T-cell (primary cell): ENCODE measurements at places on chromosomes 12 and 14. TPM values are rescaled to one million over a fixed set of nuclear protein-coding genes. Genes with fewer than 3 reads are reported as not detected.

SERPINA10 gene
- total RNA-seq = 0.15 TPM

GLIPR1L1 gene
- total RNA-seq = not detected

ARHGAP9 gene
- 413 TPM for total RNA-seq

GALNT9 gene
- 0.72 TPM for total RNA-seq

DNA sequence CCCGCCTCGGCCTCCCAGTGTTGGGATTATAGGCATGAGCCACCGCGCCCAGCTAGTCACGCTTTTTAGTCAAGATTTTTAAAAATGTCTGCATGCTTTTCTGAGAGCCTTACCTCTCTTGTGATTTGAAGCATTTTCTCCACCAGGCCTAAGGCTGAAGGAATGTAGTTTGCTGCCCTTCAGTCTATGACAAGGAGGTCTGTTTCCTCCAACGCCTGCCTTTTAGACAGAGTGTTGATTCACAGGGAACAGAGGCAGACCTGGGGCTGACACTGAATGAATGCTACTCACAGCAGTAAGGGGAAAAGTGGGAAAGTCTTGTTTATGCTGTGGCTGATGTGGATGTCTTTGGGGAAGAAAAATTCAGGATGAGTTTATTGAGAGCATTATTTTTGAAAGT, 27.2 kb upstream of the MDM2 start:
- no peak overlapping the region for H3K4me3 ChIP-seq
- H3K27ac ChIP-seq = no peak overlapping the region
- DNase-seq = no peak
- no peaks in the 10 kb centered on the region for H3K27me3 ChIP-seq
- no peaks in the 10 kb centered on the region for H3K4me1 ChIP-seq

DNA sequence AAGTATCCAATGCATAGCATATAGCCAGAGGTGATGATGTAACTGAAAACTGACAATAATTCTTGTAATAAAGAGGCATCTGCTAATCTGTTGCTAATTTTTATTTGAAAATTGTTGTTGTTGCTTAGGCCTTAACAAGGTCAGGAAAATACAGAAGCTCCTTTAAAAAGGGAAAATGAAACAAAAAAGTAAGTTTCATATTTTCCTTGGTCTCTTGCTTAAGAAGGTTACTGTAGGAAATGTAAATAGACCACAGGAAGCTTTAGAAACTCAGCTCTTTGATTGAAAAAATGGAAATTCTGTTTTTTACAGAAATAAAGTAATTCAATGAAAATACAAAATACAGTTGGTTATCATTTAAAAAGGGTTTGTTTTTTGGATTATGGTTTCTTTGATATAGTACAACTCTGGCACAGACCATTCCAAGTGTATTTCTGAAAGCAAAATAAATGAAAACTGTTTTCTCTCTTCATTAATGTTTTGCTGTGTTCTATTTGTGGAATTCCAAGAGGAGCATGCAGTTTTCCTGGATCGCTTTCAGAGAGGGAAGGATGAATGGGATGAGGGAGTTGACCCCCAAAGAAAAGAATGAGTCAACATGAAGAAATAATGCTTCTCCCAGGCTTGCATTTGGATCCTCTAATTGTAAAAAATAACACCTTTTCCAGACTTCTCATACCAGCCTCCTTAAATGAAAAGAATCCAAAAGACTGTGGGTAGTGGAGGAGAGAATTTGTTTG, 398.0 kb upstream of the FAR2 start:
- H3K4me1 ChIP-seq = no peaks in the 10 kb centered on the region
- no peak overlapping the region for H3K27ac ChIP-seq
- H3K4me3 ChIP-seq = no peak overlapping the region
- no peak for DNase-seq
- H3K36me3 ChIP-seq = no peaks in the 10 kb centered on the region

DNA sequence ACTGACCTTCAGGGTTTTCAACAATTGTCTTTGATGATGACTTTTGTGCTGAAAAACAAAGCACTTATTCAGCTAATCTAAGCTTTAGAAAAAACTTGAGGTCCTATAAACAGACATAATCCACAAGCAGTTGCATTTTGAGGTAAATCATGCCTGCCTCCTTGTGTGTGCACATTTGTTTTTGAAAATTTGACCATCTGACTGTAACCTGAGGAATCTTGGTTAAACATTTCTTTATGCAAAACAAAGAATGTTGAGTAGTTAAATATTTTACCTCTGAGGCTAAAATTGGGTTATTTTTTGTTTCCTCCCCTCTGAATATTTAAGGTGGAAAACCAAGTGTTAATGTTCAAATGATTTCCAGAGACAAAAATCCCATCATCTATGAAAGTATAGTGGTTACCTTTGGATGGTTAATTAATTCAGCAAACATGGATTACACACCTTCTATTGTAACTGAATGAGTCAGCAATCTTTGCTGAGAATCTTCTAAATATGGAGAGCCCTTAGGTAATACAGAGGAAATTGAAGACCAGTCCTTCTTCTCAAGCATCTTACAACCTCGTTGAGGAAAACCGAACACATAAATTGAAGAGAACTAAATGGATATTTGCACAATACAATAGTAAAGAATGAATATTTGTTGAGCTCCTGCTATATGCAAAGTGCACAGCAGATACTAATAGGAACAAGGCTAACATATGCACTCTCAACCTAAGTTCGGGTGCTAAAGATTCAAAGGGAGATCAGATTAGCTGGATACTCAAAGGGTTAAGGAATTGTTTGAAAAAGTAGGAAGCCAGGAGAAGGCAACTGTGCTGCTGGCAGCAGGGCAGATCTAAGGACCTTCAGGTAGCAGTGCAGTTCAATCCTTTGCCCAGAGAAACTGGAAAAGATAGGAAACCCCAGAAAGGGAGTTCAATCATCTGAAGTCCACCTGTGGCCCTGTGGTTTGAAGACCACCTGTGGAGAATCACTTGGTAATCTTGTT, 115.2 kb downstream of the BMP4 start:
- no peak overlapping the region for H3K27ac ChIP-seq
- DNase-seq = no peak
- H3K4me3 ChIP-seq = no peak overlapping the region
- no peaks in the 10 kb centered on the region for H3K4me1 ChIP-seq

DNA sequence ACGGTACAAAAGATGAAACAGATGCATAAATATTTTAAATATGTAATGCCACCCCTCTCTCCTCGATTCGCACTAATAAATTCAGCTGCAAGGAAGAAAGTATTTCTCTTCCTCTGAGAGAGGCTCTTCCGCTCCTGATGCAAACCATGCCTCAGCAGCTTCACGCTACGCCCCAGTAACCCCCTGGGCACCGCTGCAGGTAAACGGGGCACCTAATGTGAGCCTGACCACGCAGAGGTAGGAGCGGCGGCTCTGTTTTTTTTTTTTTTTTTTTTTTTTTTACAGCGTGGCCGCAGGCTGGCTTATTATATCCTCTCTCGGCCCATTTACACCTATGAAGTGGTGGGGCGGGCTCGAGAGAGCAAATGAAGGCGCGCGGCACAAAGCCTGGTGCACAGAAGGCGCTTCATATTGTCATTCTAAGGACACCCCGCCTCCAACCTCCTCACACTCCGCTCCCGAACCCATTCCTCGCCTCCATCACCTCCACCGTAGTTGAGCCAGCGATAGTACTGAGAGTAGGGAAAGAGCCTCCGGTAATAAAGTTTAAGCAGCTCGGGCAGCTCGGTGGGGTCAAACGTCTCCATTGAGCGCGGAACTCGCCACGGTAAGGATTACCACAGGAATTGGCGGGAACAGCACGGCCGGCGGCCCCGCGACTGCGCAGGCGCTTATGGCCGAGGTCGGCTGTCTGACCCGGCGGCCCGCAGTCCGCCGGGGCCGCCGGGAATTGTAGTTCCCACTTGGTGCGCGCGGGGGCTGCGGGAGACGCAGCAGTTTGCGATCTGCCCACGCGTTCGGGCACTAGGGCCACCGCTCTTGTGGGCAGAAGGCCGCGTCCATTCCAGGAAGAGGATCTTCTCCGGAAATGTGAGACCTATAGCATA, at the start of gene PRIM1:
Gene PRIM1, minus strand, starts transcription at position 612 of the 887 bp plus-strand sequence. Its CDS starts 25 bp downstream, at position 587.
- H3K4me3 ChIP-seq = peak within 1 kb of the TSS; percentile 91
- peak; percentile 66 for DNase-seq
- peaks cover 11% of the 10 kb centered on the region for H3K4me1 ChIP-seq
- H3K27ac ChIP-seq = peak within 1 kb of the TSS; percentile 72

GRCh38 chr12:2276288-2277033, 223.7 kb downstream of the CACNA1C start:
- H3K27me3 ChIP-seq = no peaks in the 10 kb centered on the region
- no peak overlapping the region for H3K27ac ChIP-seq
- DNase-seq = no peak
- H3K4me1 ChIP-seq = no peaks in the 10 kb centered on the region
- H3K4me3 ChIP-seq = no peak overlapping the region
- no peaks in the 10 kb centered on the region for H3K36me3 ChIP-seq

DNA sequence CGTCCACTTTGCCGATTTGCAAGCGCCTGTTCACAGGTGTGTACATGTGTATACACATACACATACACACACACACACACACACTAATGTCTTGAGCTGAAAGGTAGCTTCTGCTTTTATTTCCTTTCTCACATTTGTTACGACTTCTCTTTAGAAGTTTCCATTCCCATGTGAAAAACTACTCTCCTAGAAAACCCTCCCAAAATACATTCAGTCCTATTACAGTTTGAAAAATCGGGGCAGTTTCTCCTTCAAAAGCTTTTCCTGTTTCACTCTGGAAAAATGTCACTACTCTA, 3.9 kb downstream of the BLTP3B start:
- no peaks in the 10 kb centered on the region for H3K27me3 ChIP-seq
- DNase-seq = no peak
- H3K4me1 ChIP-seq = peaks cover 6% of the 10 kb centered on the region

DNA sequence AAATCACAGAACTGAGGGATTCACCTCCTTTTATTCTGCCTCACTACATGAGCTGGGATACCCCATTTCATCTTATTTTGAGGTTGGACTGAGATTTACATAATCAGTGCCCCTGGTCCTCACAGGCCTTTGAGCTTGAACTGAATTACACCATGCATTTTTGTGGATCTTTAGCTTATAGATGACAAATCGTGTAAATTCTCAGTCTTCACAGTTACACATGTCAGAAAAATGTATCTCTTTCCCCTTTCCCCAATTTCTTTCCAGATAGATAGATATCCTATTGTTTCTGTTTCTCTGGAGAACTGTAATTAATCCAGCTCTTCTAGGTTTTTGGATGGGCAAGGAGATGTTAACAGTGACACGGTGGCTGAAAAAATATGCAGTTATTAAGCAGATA, 1778.9 kb upstream of the SEL1L start:
- no peaks in the 10 kb centered on the region for H3K4me1 ChIP-seq
- DNase-seq = no peak
- H3K4me3 ChIP-seq = no peak overlapping the region
- no peaks in the 10 kb centered on the region for H3K27me3 ChIP-seq
